Esophagus mucosa (tissue), 1 donor: ENCODE measurements at places on chromosomes 2 and 18. TPM values are rescaled to one million over a fixed set of nuclear protein-coding genes. Genes with fewer than 3 reads are reported as not detected.

- ATAC-seq, result peak; percentile 45
These were observed 15.9 kb downstream of the IL36B start for GRCh38 chr2:113036763-113037162.

DNA sequence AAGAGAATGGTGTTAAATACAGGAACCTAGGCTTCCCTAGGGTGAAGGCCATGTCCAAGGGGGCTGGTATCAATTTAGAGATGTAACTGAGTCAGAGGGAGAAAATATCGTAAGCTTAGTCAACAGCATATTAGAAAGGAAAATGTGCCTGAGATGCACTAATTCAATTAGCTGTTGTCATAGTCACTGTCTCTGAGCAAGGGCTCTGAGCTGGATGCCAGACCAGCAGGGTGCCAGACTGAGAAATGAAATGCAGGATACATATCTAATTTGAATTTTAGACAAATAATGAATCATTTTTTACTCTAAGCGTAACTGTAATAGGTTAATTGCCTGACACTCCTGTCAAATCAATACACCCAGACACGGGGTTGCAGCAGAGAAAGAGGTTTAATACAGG, 11.4 kb upstream of the SLC35F6 start:
- ATAC-seq, result no peak

The PDE11A gene
- not detected for total RNA-seq

DNA sequence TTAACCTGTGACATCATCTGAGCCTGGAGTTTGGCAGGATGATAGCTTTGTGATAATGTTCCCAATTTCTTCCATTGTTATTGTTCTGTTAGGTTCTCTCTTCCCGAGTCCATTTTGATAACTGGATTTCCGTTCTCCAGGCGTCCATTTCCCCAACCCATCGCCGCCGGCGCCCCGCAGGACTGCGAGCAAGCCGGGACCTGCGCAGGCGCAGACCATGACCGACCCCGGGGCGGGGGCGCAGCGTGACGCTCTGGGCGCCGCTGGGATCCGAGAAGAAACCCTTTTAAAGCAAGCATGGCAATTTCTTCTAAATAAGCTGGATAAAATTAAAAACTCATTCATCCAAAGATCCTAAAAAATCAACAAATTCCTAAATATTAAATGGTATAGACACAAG, at the start of gene SLC25A52:
SLC25A52 (minus strand) TSS at position 186 of the 400 bp plus-strand sequence. CDS start 219 bp downstream, outside the sequence.
- no peak for ATAC-seq

The HOXD11 gene
- not detected for total RNA-seq

- ATAC-seq, result no peak
These were observed 14.6 kb downstream of the ADI1 start for GRCh38 chr2:3504741-3505140.
